ENCODE measurements at places on chromosomes 2 and 18.
A peak's percentile ranks its signal among the peaks of the same experiment; 100 is the strongest.

- no peak for DNase-seq
These were observed 99.9 kb upstream of the ZFP36L2 start for GRCh38 chr2:43326101-43326825.

- no peak for DNase-seq
These were observed 149.5 kb downstream of the ATP9B start for GRCh38 chr18:79218605-79219190.

DNA sequence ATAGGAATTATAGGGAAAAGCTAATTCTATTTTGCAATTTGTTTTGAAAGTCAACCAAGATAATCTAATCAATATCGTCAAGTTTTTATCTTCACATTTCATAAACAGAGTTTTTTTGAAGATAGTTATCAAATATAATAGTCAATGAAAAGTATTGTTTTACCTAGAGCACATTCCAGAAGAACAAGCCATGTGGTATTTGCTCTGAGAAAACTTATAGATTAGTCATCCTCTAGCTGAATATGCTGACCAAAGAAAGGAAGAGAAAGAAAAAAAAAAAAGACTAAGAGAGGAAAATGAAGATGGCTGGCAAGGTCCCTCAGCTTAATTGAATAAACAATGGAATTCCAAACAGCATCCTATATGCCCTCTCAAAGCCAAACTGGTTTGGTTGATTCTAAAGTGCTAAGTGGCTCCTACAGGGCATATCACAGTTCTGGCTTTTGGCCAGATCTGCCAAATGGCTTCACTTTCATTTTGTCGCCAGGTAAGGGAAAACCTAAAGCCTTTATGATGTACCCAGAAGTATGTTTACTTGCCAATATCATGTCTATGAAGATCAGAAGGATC is 132.6 kb downstream of the VWC2L start:
- no peak for DNase-seq

DNA sequence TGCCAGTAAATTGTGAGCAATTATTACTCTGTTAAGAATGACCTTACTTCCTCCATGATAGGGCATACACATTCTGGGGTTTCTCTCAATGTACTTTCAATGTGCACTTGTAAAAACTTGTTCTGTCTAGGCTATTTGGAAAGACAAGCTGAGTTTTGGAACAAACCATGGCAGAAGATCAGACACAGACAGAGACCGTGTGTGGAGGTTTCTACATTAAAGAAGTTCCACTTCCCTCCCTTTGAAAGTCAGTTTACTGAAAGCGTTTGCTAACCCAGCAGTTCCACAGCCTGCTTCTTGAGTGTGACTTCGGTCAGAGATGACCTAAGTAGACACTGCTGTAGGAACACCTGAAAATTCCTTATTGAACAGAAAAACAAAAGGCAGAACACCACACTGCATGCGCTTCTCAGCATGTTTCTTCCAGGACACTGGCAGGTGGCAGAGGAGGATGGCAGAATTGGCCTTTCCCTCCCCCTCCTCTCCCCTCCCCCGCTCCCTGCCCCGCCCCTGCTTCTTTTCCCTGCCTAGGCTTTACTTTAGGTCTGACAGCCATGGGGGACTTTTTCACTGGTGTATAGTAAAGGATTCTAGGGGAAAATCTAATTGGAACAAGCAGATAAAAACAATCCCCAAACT is 109.8 kb downstream of the NOL10 start:
- DNase-seq, result no peak

DNA sequence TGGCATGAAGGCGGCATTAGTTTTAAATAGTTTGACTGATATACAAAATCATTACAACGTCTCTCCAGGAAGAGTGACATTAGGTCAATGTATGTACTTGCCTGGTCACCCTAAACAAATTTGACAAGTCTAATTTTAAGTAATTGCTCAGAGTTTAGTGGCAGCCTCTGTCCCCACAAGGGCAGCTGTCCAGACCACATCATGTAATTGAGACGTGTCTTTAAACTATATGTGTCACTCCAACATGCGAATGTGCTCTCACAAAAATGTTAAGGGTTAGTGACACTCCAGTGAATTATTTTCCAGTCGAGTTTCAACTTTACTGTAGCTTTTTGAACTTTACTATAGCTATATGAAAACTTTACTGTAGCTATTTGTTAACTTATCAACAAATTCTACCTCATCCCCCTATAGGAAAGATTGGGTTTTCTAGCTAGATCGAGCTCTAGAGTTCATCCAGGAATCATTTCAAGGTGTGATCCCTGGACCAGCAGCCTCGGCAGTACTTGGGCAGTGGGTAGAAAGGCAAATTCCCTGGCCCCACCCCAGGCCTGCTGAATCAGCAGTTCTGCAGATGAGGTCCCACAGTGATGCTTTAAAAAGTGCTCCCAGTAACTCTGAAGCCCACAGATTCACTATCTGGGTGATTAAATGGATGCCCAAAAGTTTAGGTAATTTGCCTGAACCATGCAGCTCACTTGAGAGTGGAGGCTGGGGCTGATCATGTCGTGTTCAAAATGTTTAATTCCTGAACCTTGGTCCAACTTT is 66.4 kb upstream of the POU3F3 start:
- no peak for DNase-seq

DNA sequence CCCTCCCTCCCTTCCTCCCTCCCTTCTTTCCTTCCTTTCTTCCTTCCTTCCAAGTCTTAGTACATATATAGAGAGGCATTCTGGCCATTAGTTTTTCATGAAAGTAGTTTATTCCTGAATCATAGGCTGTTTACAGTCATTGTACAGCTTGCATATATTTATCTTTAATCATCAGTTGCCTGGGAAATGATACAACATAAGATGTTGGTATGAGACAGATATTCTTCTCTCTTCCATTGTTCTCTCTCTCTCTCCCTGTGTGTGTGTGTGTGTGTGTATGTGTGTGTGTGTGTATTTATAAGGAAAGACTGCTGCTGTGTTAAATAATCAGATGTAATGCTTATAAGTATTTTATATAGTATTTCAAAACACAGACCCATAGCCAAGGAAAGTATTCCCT is 289.8 kb upstream of the UBE2E3 start:
- no peak for DNase-seq

GRCh38 chr2:136118819-136119716 is 1.1 kb upstream of the CXCR4 start:
- peak; percentile 55 for DNase-seq

DNA sequence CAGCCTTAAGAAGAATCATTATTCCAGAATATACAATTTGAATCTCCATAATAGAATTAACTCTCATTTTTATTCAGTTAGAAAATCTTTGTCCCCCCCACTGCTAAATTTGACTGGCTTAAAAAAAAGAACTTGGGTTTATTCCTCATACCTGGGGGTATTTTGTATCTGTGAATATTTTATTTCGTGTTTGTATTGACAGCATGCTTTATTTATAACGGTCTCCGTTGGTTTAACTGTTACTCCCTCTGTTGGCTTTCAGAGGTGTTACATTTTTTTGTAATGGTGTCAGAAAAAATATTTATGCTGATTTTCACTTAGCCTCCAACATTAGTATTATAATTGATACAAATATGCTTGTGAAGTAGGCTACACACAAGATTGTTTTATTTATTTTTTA is 109.1 kb downstream of the HAUS1 start:
- DNase-seq, result no peak

- DNase-seq, result no peak
These were observed 16.4 kb upstream of the FBLN7 start for GRCh38 chr2:112121682-112122254.

DNA sequence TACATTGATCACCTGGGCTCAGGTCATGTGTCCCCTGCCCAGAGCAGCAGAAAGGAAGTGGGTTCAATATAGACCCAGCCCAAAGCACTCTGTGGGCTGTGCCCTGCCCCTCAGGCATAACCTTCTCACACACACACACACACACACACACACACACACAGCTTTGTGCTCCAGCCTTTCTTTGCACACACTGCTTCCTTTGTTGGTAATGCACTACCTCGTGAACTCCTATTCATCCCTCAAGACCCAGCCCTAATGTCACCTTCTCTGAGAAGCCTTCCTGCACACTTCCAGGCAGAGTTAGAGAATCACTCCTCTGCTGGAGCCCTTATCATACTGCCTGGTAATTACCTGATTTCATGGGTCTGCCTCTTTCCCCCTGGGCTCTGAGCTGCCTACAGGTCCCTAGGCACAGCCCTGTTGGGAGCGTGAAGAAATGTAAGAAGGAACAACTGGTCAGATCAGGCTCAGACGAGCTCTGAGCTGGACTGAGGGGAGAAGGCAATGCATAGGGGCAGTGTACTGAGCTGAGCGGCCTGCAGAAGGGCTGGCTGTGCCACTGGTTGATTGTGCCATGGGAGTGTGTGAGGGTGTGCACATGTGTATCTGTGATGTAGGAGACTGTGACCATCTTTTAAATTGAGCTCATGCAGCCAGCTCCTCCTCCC is 210.3 kb downstream of the GLI2 start:
- no peak for DNase-seq

GRCh38 chr2:69057660-69058059 is 44.7 kb downstream of the ANTXR1 start:
- DNase-seq, result no peak
